ENCODE measurements at places on chromosomes 2 and 18.

DNA sequence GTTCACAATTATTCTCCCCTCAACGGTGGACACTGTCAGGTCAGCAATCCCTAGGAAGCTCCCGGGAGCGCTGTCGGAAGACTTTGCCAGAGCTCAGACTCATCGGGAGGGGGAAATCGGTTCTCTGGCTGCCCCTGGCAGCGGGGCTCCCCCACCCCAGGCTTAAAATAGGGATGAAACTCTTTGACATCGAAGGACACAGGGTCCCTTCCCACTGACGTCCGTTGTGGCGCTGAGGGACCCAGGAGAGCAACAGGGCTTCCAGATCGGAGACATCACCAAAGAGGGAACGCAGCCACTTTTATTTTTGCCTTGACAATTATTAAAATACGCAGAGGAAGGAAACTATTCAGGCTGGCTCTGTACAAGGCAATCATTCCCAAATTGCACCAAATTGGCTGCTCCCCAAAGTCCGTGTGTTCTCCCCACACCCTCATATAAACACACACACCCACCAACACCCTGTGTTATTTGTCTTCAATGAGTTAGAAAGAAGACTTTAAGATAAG lies 249.0 kb downstream of the CDH20 start:
- no peak for DNase-seq

DNA sequence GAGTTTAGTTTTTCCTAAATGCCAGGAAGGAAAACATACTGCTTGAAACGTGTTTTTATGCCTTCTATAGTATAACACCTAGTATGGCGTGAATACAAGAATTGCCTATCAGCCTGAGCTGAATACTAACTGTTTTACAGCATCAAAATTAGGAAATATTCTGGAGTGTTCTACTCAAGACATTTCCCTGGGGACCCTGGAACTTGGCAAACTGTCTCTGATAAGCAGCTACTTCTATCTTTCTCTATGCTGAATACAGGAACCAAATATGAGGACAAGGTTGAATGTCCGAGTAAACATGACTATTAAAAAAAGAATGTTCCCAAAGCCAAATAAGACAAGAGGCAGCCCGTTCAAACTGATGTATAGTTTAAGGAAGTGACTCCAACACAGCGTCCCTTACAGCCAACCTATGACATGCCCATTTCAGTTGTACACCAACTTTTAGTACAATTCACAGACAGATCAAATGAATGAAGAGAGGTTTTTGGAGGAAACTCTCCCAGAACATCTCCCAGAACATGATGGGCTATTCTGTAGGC lies 951.3 kb upstream of the ACVR2A start:
- no peak for DNase-seq

- DNase-seq = no peak
These were observed 461 bp downstream of the PRADC1 start for GRCh38 chr2:73232403-73233153.

DNA sequence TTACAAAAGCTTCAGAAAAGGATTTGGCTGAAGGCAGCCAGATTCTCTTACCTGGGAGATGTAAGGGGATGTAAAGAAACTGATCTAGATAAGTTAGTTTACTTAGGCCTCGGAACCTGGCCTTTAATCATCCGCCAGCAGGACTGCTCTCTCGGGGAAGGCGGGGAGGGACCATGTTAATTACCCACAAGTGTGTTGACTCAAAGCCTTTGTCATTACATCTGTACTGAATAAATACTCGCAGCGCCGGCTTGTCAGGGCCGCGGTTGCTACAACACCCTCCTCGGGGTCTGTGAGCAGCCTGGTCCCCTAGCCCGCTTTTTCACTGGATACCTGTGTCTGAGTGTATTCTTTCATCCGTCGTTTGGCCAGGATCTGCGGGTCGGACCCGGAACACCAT lies 6.7 kb downstream of the CHMP3 start:
- no peak for DNase-seq

DNA sequence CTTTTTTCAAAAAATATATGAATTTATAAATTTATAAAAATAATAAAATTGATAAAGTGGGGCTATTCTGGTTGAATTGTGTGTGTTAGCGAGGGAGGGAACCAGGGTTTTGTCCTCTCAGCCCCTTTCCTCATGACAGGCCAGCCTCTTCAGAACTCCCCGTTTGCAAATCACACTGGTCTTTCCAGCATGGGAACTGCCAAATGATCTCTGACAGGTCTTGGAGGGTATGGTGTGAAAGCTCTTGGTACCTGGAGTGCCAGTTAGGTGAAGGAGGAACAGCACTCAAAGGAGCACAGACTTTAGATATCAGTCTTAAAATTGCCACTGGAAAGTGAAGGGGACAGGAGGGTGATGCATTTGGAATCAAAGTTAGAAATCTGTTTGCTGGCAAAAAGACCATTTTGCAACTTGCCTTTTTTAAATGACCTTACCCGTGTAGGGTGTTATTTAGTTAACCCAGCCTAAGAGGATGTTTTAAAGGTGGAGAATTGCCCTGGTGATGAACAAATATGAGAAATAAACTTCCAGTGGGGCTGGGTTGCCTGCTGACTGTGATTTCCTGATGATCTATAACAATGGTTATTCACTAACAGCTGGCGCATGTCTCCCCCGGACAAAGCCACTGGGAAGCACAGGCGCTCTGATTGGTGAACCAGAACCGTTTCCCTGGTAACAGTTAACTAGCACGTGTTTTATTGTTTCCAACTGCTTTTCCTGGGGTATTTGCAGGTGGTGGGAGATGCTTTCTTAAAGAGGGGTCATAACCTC lies 85.3 kb upstream of the EFEMP1 start:
- no peak for DNase-seq

- DNase-seq = no peak
These were observed 73.4 kb upstream of the CHAC2 start for GRCh38 chr2:53694096-53694771.

DNA sequence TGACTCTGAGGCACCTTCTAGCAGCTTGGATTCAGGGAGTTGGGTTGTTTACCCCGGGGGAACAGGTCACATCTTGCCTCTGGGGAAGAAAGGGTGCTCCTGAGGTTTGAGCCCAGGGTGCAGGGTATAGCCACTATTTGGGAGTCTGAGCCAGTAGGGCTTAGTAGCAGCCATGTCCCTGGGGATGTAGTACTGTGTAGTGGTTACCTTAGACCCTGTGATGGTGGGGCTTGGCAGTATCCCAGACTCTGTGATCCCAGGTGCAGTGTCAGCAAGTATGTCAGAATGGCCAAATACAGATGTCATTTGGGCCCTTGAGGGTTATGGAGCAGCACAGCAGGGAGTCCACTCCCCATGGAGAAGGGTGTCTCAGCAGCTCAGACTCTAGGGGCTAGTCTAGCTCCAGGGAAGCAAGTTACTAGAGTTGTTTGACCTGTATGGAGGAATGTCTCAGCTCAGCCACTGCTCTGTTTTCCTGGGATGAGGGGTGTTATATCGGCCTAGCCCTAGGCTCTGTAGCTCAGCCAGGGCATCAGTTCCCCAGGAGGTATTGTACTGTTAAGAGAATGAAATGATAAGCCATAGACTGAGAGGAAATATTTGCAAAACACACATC lies 151.3 kb downstream of the UBR3 start:
- DNase-seq = no peak

- no peak for DNase-seq
These were observed 2.5 kb downstream of the CD28 start for GRCh38 chr2:203708846-203709396.

GRCh38 chr2:237085248-237086221 lies at the start of gene COPS8:
Gene COPS8 (plus strand): TSS chr2:237085889. CDS start chr2:237085965, 76 bp downstream.
- DNase-seq = peak; percentile 81

DNA sequence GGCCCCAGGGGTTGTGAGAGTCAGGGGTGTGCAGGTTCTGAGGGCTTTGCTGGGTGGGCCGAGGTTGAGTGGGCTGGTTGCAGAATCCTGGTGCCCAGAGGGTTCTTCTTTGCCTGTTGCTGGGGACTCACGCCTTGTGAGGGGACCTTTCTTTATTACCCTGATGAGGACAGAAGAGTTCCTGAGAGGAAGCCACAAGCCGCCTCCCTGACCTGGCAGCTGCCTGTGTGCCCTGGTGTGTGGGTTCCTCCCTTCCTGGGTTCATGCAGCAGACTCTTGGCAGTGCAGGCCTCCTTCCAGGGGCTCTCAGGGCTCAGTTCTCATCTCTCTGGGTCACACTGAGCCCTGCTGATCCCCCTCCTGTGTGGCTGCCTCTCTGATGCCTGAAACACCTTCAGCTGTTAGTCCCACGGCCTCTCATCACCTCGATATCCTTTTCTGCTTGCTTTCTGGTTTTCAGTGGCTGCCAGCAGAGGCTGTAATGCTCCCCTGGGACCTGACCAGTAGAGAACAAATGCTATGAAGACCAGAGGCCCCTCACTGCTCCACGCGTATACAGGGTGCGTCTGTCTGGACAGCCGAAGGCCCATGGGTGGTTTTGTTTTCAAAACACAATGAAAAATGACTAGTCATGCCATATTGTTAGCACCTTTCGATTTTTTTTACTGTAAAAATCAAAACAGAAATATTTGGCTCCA lies 191.3 kb downstream of the AGAP1 start:
- no peak for DNase-seq

- DNase-seq = no peak
These were observed 736.8 kb upstream of the ID2 start for GRCh38 chr2:7945026-7945425.

- peak; percentile 20 for DNase-seq
These were observed 48.8 kb downstream of the TMEM163 start for GRCh38 chr2:134669731-134670669.

DNA sequence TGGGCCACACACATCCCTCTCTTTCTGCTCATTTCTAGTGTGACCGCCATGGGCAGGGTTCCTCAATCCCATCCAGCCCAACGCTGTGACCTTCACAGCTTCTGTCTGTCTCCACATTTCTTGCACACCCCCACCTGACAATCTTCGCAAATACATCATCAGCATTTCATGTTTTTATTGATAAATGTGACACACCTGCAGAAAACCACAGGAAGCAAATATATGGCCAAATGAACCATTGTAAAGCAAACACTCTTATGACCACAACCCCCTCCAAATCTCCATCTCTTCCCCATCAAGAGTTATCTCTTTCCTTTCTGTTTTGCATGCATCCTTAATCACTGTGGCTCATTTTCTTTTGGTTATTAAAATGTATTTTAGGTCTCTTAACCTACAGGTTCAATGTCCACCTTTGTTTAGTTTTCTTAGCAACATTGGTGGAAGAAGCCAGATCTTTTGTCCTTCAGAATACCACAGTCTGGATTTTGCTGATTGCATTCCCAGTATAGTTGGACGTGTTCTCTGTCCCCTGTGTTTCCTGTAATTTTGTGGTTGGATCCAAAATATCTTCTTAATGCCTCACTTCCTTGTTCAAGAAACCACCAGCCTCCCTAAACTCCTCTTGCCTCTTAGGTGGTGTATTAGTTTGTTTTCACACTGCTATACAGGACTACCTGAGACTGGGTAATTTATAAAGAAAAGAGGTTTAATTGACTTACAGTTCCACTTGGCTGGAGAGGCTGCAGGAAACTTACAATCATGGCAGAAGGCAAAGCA lies 9.8 kb upstream of the NCK2 start:
- DNase-seq = no peak

DNA sequence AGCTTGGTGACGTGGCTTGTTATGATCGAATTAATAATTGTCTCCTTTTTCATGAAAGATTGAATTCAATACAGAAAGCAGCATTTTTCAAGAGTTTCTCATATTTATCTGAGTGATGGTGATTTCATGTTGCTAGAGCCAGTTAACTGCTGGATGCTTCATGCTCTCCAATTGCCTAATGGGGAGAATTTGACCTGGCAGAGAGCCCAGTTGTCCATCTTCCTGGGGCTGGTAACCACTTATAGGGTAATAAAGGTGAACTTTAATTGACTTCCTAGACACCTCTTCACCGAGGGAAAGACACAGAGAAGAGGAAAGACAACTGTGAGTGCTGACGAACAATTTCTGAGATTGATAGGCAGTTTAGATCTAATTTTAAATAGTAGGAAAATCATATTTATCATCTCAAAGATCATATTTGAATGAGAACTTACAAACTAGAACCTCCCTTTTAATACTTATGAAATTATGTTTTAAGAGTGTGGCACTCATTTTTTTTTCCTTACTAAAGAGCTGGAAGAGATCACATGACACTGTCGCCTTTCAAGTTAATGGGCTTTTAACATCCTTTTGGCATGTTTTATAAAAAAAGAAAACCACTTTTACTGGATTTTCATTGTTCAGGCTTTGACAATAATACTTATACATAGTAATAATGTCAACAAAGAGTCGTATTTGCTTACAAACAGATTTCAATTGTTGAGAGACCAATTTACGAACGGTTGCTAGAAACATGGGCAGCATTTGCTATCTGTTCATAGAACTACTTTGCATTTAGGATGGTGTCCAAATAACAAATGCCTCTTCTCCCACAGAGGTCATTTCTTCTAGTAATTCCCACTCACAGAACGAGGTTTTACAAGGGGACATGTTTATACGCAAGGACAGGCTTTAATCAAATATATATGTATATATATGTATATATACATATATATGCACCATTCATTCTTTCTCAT lies 153.3 kb downstream of the RAPGEF4 start:
- DNase-seq = no peak

- DNase-seq = no peak
These were observed 17.6 kb downstream of the FBXO11 start for GRCh38 chr2:47888581-47889280.

DNA sequence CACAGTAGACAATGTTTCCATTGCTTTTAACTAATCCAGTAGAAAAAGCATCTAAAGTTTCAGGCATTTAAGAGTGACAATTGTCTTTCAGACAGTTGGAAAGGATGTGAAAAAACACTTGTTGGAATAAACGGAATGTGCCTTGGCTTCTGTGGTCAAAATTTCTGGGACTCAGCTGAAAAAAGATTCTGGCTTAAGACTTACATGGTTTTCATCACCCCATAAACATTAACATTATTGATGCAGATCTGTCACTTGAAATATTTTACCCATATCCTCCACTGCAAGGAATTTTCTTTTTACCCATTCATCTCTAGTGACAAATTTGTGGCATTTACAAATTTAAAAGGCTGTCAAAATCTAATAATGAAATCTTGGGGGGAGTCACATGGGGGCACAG lies 166.0 kb downstream of the SRBD1 start:
- DNase-seq = no peak

- no peak for DNase-seq
These were observed 106.8 kb upstream of the SPATS2L start for GRCh38 chr2:200199576-200200263.

DNA sequence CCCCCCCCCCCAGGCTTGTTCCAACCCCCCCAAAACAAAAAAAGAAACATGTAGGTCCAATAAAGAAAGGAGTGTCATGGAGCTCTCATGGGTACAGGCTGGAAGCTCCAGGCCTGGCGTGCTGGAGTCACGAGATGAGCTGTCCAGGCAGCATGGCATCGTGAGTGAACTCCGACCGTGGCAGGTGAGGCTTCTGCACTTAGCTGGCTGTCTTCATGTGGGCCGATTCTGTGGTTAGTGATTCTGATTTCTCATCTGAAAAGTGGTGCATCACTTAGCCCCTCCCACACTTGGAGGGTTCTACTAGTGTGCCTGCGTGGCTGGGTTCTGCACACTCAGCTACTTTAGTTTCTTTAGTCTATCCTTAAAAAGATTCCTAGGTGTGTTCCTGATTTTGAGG lies 126.4 kb upstream of the MGAT5 start:
- DNase-seq = no peak

- DNase-seq = no peak
These were observed 169.8 kb downstream of the MREG start for GRCh38 chr2:215843579-215843978.

Data from stimulated activated CD8-positive, alpha-beta memory T cell treated with anti-CD3 and anti-CD28 coated beads, Interleukin-7, amount 100 ng/mL, for 1 hour (primary cell).